ENCODE measurements at places on chromosomes 12 and 14. TPM values are rescaled to one million over a fixed set of nuclear protein-coding genes. Genes with fewer than 3 reads are reported as not detected.

Gene KIAA0586
- total RNA-seq: 9.4 TPM

Gene TUBA1A
- 464 TPM for total RNA-seq

Gene PLEKHD1
- total RNA-seq: not detected

Gene ART4
- 0.82 TPM for total RNA-seq

Gene WNT1
- not detected for total RNA-seq

Gene RNASE8
- not detected for total RNA-seq

Gene KRT75
- total RNA-seq: not detected

Gene OASL
- total RNA-seq: 0.23 TPM

Gene AMN
- total RNA-seq: 0.23 TPM

Gene CEBPE
- total RNA-seq: not detected

Gene CMKLR1
- 1.3 TPM for total RNA-seq

Gene FBLN5
- 26.1 TPM for total RNA-seq

Gene KRT78
- not detected for total RNA-seq

Gene LBHD2
- not detected for total RNA-seq

Gene NPAS3
- 0.08 TPM for total RNA-seq

Gene SERPINA5
- total RNA-seq: 0.12 TPM

Gene MUCL1
- not detected for total RNA-seq

Gene HOXC11
- not detected for total RNA-seq
